ENCODE measurements at places on chromosomes 7 and 10.
A peak's percentile ranks its signal among the peaks of the same experiment; 100 is the strongest.

- DNase-seq = no peak
These were observed 172.2 kb downstream of the HERPUD2 start for GRCh38 chr7:35522697-35523096.

DNA sequence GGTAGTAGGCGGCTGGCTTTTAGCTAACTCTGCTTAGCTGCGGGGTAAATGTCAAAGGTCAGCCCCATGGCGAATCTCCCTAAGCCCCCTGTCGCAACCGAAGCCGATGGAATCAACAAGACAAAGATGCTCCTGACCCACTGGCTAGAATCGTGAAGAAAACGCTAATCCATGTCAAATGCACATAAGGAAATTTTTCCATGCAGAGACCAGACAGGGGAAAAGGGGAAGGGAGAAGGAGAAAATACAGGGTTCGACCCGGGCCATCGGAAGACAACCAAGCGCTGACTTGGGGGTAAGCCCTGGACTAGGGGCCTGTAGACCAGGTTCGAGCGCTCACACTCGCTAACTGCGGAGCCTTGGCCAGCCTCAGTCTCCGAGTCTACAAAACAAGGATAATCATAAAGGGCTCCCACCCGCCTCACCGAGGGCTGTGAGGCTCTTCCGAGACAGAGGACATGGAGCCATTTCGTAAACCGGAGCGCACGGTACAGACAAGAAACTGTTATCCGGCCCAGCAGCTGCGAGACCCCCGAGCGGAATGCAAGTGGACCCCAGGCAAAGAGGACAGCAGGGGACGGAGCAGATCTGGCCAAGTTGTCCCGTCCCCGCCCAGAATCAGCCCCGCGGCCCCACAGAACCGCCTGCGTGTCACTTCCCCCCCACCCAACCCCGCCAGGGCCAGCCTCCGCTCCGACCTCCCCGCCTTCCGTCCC, 507 bp downstream of the SAR1A start:
- DNase-seq = no peak

DNA sequence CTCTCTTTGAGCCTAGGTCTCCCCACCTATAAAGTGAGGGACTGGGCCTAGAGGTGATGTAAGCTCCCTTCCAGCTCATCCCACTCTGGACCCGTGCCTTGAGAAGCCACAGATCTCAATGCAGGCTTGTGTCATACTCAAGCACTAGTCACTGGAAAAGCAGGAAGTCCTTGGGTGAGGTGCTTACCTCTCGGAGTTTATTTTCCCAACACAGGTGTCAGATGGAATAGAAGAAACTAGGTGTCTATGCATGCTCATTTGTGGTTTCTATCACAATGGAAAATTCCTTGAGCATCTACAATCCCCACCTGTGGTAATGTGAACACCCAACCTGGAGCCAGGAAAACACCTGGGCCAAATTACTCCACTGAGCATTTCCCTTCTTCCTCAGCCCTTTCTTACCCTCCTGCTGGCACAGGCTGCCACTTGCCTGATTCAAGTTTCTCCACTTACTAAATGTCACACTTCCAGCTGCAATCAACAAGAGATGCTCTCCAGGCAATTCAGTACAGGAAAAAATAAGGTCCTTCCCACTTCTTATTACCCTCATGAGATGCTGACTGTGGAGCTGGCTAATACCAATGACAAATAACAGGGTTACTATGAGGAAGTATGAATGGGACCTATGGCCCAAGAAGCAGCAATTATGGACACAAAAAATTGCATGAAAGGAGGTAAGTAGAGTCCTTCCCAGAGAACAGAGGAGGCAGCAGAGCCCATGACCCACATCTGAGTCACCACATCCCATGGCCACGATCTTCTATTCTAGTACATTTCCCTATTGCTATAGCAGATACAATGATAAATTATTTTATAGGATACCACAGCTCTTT, 13.1 kb downstream of the LSM5 start:
- DNase-seq = no peak

DNA sequence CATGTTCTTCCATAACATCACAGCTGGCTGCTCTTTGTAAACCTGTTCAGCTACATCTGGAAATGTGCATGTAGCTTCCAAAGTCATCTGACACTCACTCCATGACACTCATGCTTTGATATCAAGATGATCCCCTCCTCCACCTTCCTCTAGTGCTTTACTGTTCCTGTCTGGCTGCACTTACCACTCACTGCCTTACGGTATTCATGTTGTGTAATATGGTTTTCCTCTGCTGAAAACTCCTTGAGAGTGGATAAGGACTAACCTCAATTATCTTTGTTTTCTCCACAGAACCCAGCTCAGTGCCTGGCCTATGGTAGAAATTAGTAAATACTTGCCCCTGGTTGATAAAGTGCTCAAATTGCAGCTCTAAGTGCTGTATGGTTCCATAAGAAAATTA, 483.9 kb downstream of the HTR7 start:
- no peak for DNase-seq

GRCh38 chr10:132940791-132941465, 1.4 kb downstream of the CFAP46 start:
- DNase-seq = peak; percentile 22

DNA sequence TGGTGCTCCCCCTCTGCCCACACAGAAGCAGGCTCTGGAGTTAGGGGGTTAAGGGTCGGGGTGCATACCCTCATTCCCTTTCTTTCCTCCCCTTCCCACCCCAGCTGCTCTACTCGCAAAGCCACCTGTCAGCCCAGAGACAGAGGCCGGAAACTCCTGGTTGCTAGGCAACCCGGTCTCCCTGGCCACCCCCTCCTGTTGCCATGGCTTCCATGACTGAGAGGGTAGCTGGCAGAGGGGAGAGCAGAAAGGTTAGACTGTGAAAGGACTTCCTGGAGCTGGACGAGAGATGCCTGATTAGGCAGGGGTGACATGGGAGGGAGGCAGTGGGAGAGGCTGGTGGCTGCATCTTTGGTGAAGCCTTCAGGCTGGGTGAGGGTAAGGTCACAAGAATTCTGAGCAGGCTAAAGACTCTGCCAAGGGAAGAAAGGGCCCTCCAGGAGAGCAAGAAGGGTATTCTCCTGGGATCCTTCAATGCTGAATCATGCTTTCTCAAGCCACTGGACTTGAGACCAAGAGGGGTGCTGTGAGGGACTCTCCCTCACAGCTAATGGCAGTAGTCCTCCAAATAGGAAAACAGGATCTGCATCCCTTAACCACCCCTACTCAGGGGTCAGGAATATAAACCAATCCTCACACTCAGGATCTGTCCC, 5.4 kb downstream of the PSD start:
- DNase-seq = no peak

DNA sequence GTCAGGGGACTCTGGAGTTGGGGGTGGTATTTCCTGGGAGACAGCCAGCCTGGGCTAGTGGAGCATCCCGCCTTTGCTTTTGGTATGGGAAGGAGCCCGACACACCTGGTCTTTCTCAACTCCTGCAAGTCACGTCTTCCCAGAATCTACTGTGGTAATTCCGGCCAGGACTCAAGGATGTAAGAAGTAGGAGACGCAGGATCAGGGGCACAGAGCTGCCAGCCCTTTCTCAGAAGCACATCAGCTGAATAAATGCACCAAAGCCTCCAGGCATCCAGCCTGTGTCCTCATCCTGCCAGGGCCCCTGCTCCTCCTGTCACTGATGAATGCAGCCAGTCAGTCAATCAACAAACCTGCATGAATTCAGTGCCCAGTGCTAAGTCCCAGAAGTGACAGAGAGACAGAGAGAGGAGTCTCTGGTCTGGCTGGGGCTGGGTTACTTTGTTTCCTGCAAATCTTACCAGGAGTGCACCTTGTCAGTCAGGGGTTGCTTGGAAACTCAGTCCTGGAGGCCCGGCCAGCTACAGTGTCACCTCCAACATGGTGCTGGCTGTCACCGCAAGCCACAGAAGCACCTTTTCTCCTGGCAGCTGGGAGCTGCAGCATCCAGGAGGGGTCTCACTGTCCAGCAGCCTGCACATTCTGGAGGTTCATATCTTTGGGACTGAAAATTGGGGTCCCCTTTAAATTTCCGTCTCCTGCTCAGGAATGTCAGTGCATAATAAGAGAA, 101.8 kb downstream of the PTPRE start:
- DNase-seq = no peak
